ENCODE measurements at places on chromosomes 16 and 17. TPM values are rescaled to one million over a fixed set of nuclear protein-coding genes. Genes with fewer than 3 reads are reported as not detected.

ACSM2A gene
- total RNA-seq = not detected

MYH10 gene
- total RNA-seq = 1.9 TPM

ZNF668 gene
- total RNA-seq = 11.1 TPM

KRT40 gene
- not detected for total RNA-seq

MC1R gene
- total RNA-seq = 12.2 TPM

CCL2 gene
- total RNA-seq = 4.4 TPM

CRISPLD2 gene
- total RNA-seq = 0.25 TPM

AGRP gene
- not detected for total RNA-seq

SDK2 gene
- total RNA-seq = 12.7 TPM

SMPD3 gene
- total RNA-seq = 1.2 TPM

TOM1L1 gene
- not detected for total RNA-seq

GRCh38 chr17:75566834-75567233 is 20.8 kb upstream of the MYO15B start:
- no peak overlapping the region for H3K4me3 ChIP-seq
- peak; percentile 74 for DNase-seq
- no peaks in the 10 kb centered on the region for H3K27me3 ChIP-seq
- H3K4me1 ChIP-seq = peaks cover 31% of the 10 kb centered on the region
- H3K27ac ChIP-seq = no peak overlapping the region

- no peaks in the 10 kb centered on the region for H3K36me3 ChIP-seq
- peak overlapping the region; percentile 91 for H3K27ac ChIP-seq
- peak; percentile 94 for DNase-seq
- H3K4me3 ChIP-seq = peak overlapping the region; percentile 57
Measured at GRCh38 chr17:16987830-16988601, 16.1 kb upstream of the TNFRSF13B start.

DNA sequence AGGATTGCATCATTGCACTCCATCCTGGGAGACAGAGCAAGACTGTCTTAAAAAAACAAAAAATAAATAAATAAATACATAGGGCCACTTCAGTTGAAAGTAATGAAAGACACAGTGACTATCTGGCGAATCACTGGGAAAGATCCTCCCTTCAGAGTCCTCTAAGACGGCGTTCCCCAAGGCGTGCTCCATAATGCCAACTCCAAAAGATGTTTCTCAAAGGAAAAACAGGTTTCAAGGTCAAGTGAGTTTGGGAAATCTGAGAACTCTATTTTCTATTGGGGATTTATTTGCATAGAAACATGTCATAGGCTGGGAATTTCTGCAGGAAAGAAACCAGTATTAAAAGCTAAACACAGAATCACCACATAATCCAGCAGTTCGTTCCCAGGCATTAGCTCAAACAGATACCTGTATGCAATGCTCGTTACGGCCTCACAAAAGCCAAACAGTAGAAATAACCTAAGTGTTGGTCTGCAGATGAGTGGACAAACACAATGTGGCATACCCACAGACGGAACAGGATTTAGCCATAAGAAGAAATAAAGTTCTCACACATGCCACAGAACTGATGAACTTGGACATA is 7.9 kb downstream of the KLHDC4 start:
- no peak overlapping the region for H3K27ac ChIP-seq
- H3K36me3 ChIP-seq = peaks cover 2% of the 10 kb centered on the region
- H3K4me1 ChIP-seq = no peaks in the 10 kb centered on the region
- no peak for DNase-seq

- peaks cover 57% of the 10 kb centered on the region for H3K4me1 ChIP-seq
- peaks cover 51% of the 10 kb centered on the region for H3K36me3 ChIP-seq
Measured at GRCh38 chr17:4940555-4941318, 669 bp downstream of the RNF167 start.

GRCh38 chr17:31323551-31323950 is 2.1 kb upstream of the EVI2A start:
- H3K4me3 ChIP-seq = no peak overlapping the region
- DNase-seq = no peak
- peaks cover 13% of the 10 kb centered on the region for H3K4me1 ChIP-seq
- H3K27ac ChIP-seq = no peak overlapping the region
- peaks cover 7% of the 10 kb centered on the region for H3K36me3 ChIP-seq

GRCh38 chr16:49539758-49540157 is 166.2 kb downstream of the C16orf78 start:
- H3K27ac ChIP-seq = no peak overlapping the region
- H3K4me1 ChIP-seq = no peaks in the 10 kb centered on the region
- DNase-seq = no peak
- no peaks in the 10 kb centered on the region for H3K27me3 ChIP-seq
- H3K4me3 ChIP-seq = no peak overlapping the region

GRCh38 chr17:11001651-11002050 is 163.8 kb upstream of the PIRT start:
- H3K27me3 ChIP-seq = no peaks in the 10 kb centered on the region
- no peaks in the 10 kb centered on the region for H3K36me3 ChIP-seq
- no peak overlapping the region for H3K27ac ChIP-seq
- no peaks in the 10 kb centered on the region for H3K4me1 ChIP-seq

DNA sequence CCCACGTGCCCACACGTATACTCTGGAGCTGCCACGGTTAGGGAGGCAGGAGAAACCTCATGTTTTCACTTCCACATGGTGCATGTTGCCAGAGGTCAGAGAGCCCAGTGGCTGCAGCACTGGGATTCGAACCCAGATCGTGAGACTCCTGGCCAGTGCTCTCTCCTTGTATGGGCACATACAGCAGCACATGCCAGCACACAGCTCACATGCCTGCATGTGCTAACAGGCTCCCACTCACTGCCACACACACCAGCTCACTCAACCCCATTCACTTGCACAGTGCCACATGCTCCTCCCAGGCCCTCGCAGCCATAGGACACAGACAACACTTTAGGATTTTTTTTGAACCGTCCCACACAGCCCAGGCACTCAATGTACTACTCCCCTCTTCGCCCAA is 49.5 kb upstream of the MRPS23 start:
- H3K4me3 ChIP-seq = no peak overlapping the region
- DNase-seq = no peak
- no peak overlapping the region for H3K27ac ChIP-seq
- H3K27me3 ChIP-seq = peaks cover 5% of the 10 kb centered on the region

DNA sequence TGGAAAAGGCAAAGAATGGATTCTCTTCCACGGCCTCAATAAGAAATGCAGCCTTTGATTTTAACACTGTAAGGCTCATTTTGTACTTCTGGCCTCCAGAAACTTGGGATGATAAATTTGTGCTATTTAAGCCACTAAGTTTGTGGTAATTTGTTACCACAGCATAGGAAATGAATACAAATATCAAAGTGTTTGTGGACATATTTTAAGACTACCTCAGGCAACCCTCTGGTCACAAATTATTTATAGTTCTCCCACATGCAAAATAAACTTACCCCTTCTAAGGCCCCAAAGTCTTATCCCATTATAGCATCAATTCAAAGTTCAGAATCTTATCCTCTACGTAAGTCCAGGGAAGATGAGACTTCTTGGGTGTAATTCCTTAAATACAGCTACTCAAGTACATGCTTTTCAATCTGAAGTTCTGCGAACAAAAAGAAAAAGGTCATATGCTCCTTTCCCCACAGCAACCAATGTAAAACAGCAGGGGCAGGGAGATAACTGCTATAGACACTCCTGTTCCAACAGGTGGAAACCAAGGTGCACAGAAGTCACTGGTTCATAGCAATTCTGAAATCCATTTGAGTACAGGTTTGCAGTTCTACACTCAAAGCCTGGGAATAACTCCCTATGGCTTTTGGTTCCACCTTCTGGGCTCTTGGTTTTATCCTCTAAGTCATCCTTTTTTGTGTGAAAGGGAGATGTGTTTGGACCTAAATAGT is 5.4 kb upstream of the EFCAB13 start:
- no peaks in the 10 kb centered on the region for H3K36me3 ChIP-seq
- no peak overlapping the region for H3K4me3 ChIP-seq
- no peak for DNase-seq
- no peaks in the 10 kb centered on the region for H3K27me3 ChIP-seq
- H3K27ac ChIP-seq = no peak overlapping the region
- H3K4me1 ChIP-seq = peaks cover 4% of the 10 kb centered on the region

GRCh38 chr17:75589919-75590303 is 2.3 kb downstream of the MYO15B start:
- H3K36me3 ChIP-seq = no peaks in the 10 kb centered on the region
- H3K4me3 ChIP-seq = peak overlapping the region; percentile 52
- H3K27ac ChIP-seq = no peak overlapping the region
- DNase-seq = no peak

- H3K27me3 ChIP-seq = no peaks in the 10 kb centered on the region
- H3K4me3 ChIP-seq = peak overlapping the region; percentile 49
- H3K27ac ChIP-seq = peak overlapping the region; percentile 95
- no peaks in the 10 kb centered on the region for H3K36me3 ChIP-seq
- H3K4me1 ChIP-seq = peaks cover 18% of the 10 kb centered on the region
Measured at GRCh38 chr16:67892375-67892774, 679 bp upstream of the PSKH1 start.

GRCh38 chr16:3171855-3172593 is 16.0 kb upstream of the OR1F1 start:
- peaks cover 78% of the 10 kb centered on the region for H3K27me3 ChIP-seq
- DNase-seq = no peak
- peaks cover 40% of the 10 kb centered on the region for H3K4me1 ChIP-seq
- no peaks in the 10 kb centered on the region for H3K36me3 ChIP-seq

GRCh38 chr16:84566545-84567257 is 51.2 kb downstream of the COTL1 start:
- no peaks in the 10 kb centered on the region for H3K27me3 ChIP-seq
- no peak overlapping the region for H3K4me3 ChIP-seq
- H3K27ac ChIP-seq = no peak overlapping the region

GRCh38 chr16:19840524-19841110 is 44.0 kb downstream of the GPRC5B start:
- no peaks in the 10 kb centered on the region for H3K36me3 ChIP-seq
- H3K4me1 ChIP-seq = no peaks in the 10 kb centered on the region
- H3K4me3 ChIP-seq = no peak overlapping the region
- H3K27me3 ChIP-seq = no peaks in the 10 kb centered on the region
- no peak for DNase-seq

GRCh38 chr16:67781565-67781921 is 24.8 kb downstream of the RANBP10 start:
- no peak overlapping the region for H3K4me3 ChIP-seq
- DNase-seq = no peak
- peak overlapping the region; percentile 54 for H3K27ac ChIP-seq
- peaks cover 18% of the 10 kb centered on the region for H3K4me1 ChIP-seq
- no peaks in the 10 kb centered on the region for H3K27me3 ChIP-seq

GRCh38 chr17:73952480-73953205 is 250.8 kb upstream of the RPL38 start:
- H3K27ac ChIP-seq = no peak overlapping the region
- DNase-seq = peak; percentile 50
- H3K27me3 ChIP-seq = peaks cover 15% of the 10 kb centered on the region
- H3K4me3 ChIP-seq = peak overlapping the region; percentile 30
- H3K4me1 ChIP-seq = peaks cover 12% of the 10 kb centered on the region
- H3K36me3 ChIP-seq = no peaks in the 10 kb centered on the region

Measured in B cell (primary cell).